Lower leg skin (tissue), 4 donors: ENCODE measurements at places on chromosomes 4 and X. TPM values are rescaled to one million over a fixed set of nuclear protein-coding genes. Genes with fewer than 3 reads are reported as not detected.

DNA sequence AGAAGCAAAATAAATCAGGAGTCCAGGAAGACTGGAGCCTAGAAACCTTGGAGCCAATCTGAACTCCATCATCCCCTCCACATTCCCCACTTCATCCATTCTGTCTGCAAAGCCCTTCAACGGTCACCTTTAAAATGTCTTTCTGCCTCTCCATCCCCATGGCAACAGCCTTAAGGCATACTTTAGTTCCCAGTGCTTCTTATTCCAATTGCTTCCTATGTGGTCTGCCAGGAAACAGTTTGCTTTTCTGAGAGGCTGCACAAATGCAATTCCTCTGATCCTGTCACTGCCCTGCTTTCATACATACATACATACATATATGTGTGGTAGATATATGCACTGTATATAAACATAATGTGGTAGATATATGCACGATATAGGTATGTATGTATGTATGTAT lies 786 bp upstream of the MAGEH1 start:
- DNase-seq: no peak

DNA sequence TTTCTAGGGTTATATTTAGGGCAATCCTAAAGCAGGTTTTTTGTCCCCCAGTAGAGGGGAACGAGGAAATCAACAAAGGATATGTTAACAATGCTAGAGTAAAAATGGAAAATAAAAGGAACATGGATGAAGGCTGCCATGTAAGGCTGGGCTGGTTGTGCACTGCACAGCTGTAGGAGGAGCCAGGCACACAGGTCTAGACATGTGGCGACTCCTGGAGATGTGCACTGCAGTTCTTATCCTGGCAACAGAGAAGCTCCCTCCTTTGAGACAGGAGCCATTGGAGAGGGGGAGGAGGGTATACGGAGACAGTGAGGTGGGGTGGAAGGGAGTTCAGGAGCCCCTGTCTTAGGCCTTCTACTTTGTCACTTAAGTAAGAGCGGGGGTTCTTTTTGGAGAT lies 65.9 kb downstream of the NAT8L start:
- no peak for DNase-seq

Gene HPSE
- total RNA-seq: 7.6 TPM

DNA sequence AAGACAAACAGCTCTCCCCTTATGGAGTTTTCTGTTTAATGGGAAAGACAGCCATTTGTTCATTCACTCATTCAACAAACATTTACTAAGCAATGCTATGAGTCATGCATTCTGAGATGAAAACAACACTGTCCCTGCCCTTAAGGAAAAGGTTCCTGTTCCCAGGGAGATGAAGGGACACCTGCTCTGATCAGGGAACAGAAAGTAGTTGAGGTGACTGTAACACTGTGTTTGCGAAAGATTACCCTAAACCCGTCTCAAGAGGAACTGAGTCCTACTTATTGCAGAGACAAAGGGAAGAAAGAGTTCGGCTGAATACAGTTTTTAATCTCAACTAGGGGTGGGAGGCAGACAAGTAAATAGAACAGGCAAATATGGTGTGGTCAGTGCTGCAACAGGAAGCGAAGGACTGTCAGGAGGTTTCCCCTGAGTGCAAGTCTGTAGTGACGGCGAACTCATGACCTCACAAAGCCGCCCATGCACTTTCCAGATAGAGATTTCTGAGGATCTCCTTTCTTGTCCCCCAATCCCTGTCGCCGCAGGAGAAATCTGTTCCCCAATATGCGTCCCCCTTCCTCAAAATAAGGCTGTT lies 712 bp downstream of the STX18 start:
- no peak for DNase-seq

GRCh38 chr4:17126321-17126966 lies 228.0 kb upstream of the LDB2 start:
- no peak for DNase-seq

Gene TCEAL7
- not detected for total RNA-seq

Gene HOPX
- total RNA-seq: 1,330 TPM

DNA sequence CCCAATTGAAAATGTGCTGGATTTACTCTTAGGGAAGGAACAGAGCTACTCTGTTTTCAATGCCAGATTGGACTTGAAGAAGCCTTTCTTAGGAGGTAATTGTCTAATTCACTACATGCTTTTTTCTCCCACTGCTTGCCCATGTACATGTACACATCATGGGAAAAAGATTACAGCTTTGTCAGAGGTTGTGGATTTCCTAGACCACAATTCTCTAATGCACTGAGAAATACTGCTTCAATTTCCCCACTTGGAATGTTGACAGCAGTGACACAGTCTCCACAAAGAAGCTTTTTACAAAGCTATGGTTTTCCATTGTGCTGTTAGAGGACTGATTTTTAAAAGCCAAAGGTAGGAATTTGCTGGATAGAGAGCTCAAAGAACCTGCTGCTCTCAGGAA lies 19.5 kb downstream of the ZAR1 start:
- no peak for DNase-seq

Gene SOX3
- total RNA-seq: not detected

Gene FRG2
- total RNA-seq: not detected

DNA sequence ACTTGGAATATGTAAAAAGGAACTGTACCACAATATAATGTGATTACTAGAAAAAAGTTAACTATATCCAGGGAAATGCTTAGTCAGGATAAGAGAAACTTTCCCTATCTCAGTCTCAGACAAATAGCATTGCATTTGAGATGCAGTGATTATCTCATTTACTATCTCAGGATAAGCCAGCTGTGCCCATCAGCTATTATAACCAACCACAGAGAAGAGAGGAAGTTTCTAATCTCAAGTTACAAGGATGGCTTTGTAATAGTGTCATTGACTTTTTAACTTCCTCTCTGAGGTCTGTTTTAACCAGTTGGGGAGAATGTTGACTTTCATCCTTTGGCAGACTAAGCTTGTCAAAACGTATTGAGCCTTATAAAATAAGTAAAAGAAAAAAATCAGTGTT lies 56.5 kb downstream of the SNX25 start:
- no peak for DNase-seq

Gene RHOXF1
- 5.5 TPM for total RNA-seq

Gene MAGEA10
- not detected for total RNA-seq

- no peak for DNase-seq
Observed at GRCh38 chrX:123223409-123223808, 39.3 kb downstream of the GRIA3 start.

DNA sequence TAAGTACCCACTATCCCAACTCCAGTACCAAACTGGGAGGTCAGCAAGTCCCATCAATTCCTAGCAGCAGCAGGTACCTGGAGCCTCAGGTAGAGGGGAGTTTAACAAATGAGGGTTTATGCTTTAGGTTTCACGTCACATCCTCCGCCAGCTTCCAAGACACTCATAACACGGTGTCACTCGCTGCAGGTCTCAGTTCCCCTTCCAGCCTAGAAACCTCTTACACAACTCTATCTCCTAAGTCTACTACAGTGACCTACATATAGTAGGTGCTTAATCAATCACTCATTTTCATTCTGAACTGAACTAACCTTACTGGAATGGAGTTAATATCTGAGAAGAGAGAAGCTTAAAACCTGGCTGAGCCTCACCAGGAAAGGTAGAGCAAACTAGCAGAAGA lies 96.0 kb downstream of the EFHC2 start:
- no peak for DNase-seq

Gene HSFX3
- total RNA-seq: not detected

DNA sequence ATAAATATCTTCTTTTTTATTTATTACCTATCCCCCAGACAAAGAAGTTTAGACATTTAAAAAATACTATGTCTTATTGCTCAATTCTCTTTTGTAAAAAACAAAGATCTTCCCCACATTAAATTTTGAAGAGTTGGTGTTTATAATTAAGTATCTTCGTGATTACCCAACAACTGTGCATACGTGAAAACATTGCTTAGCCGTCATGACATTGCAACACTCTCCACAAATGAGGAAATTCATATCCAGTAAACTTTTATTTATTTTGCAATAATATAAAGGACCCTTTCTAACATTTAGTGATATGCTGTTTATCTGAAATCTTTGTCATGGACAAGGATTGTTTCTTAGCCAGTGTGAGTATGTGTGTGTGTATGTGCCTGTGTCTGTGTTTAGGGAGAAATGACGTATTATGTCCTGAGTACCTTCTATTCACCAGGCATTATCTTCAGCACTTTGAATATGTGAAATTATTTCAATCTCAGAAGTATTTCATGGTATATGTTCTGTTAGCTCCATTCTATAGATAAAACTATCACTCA lies 26.1 kb upstream of the EREG start:
- no peak for DNase-seq

GRCh38 chr4:65559270-65559669 lies 111.0 kb downstream of the EPHA5 start:
- DNase-seq: no peak

DNA sequence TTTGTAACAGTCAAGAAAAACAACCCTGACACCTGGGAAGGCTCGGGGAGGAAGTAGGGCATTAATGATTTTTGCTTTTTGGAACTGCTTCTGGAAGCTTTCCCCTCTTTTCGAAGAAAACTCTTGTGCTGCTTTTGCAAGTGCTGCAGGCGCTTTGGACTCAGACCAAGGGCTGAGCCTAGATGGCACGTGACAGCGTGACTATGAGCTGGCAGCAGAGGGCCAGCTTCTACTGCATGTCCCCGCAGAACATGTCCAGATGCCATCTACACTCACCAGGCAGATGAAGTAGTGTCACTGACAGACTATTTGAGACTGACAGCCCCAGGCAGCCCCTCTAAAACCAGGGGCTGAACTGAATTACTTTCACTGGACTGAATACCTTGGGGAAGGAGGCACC lies 6.2 kb downstream of the NR0B1 start:
- DNase-seq: peak; percentile 32

Gene SPANXN3
- not detected for total RNA-seq

Gene UGT2A1
- total RNA-seq: 0.52 TPM

Gene TLR1
- 10.9 TPM for total RNA-seq

- DNase-seq: peak; percentile 60
Observed at GRCh38 chr4:128394778-128395177, 107.2 kb upstream of the PGRMC2 start.

DNA sequence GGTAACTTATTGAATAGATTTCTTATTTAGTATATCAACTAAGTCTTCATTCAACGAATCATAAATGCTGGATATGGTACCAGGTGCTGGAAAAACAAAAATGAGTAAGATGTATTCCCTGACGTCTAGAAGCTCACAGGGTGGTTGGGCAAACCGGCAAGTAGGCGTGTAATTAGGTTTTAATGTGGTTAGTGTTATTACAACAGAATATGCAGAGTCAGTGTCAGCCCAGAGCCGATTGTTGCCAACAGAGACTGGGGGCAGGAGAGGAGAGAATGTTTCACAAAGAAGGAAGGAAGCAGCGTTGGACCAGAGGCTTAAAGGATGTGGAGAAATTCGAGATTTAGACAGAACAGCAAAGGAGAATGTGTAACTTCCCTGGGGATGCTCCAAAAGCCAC lies 111.7 kb downstream of the TENM3 start:
- DNase-seq: no peak
